ENCODE measurements at places on chromosomes 2 and 18.

- no peak for DNase-seq
Observed at GRCh38 chr2:210551001-210551400, 5.4 kb upstream of the CPS1 start.

GRCh38 chr2:2930841-2931240, 446.8 kb downstream of the EIPR1 start:
- DNase-seq = no peak

- no peak for DNase-seq
Observed at GRCh38 chr2:140891614-140892212, 1239.1 kb downstream of the LRP1B start.

GRCh38 chr2:53448591-53448990, 319.0 kb upstream of the CHAC2 start:
- DNase-seq = no peak

GRCh38 chr2:154452906-154453493, 245.5 kb upstream of the KCNJ3 start:
- DNase-seq = peak; percentile 26

- DNase-seq = no peak
Observed at GRCh38 chr2:181872178-181872577, 19.4 kb upstream of the ITPRID2 start.

DNA sequence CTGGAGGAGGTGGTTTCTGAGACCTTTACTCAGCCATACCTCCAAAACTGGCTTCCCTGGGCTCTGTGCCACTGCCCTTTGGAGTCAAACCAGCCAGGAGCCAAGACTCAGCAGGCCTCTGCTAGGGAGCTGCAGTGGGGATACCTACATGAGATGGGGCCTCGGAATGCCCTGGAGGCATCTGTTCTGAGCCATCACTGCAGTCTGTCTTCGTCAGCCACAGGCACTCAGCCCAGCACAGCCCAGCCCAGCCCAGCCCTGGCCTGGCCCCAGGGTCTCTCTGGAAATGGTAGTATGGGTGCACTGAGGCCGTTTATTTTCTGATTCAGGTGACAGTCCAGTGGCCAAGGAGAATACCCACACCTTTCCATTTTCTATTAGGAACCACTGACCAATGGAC, 209.8 kb downstream of the CELF4 start:
- no peak for DNase-seq

GRCh38 chr2:100856732-100857131, 36.8 kb downstream of the NPAS2 start:
- no peak for DNase-seq

DNA sequence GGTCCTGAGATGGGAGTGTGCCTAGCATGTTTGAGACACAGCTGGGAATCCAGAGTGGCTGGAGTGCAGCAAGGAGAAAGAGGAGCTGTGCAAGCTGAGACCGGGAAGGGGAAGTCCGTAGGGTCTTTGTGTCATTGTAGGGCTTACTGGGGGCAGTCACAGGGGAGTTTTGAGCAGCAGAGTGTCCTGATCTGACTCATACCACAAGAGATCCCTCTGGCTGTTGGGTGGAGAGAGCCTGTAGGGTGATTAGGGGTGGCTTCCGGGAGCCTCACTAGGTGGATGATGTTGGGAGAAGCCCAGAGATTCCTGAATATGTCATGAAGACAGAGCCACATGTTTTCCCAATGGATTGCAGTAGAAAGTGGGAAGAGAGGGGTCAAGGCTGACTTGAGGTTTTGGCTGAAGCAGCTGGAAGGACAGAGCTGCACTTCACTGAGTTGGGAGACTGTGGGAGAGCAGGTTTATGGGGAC, 30.9 kb downstream of the FHOD3 start:
- no peak for DNase-seq

DNA sequence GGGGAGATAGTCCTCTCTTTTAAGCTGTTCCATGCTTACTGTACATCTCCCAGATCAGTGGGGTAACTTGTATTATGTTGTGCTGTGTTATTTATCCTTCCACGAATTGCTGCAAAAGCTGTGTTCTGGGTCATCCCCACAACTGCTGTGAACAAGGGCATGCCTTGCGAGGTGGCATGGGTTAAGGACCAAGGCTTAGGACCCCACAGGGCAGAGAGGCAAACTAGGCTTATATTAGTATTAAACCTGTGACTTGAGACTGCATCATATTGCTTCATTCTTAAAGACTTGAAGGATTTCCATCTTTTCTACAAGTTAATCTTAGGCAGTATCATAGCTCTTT, 19.9 kb downstream of the RND3 start:
- DNase-seq = no peak

DNA sequence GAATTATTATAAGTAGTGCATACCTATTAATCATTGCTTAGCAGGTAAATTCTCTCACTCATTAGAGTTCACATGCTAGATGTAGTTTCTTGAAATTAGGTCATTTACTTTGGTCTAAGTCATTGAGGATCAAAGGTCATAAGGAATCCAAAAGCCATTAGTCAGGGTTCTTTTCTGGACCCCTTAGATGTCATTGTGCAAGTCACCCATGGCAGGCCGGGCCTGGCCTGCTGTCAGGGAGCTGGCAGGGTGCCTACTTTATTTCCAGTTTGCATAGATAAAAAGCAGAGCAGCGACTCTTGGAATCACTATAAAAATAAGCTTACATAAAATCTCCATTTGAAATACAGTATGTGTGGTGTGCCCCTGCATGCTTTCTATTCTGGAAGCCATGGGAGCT, 91.3 kb downstream of the MEIS1 start:
- DNase-seq = no peak

DNA sequence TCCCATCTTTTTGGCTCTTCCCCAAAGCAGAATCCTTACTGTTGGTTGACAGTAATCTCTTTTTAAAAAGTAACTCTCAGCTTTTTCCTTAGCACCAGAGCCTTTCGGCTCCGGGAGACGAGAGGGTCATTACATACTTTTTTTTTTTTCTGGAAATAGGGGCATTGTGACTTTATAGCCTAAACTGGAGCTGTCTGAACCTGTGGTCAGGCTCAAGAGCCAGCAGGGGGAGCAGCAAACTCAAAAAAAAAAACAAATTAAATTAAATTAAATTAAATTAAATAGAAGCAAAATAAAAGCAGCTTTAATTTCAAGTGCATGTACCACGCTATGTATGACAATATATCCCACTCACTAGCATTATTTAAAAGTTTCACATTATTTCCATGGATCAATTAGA, 156.6 kb downstream of the DTNA start:
- DNase-seq = peak; percentile 34

- DNase-seq = no peak
Observed at GRCh38 chr18:79529296-79529695, 133.6 kb downstream of the NFATC1 start.

GRCh38 chr2:202032846-202033316, 774 bp upstream of the FZD7 start:
- DNase-seq = peak; percentile 12

- DNase-seq = peak; percentile 4
Observed at GRCh38 chr2:68318914-68319397, 793 bp downstream of the CNRIP1 start.

DNA sequence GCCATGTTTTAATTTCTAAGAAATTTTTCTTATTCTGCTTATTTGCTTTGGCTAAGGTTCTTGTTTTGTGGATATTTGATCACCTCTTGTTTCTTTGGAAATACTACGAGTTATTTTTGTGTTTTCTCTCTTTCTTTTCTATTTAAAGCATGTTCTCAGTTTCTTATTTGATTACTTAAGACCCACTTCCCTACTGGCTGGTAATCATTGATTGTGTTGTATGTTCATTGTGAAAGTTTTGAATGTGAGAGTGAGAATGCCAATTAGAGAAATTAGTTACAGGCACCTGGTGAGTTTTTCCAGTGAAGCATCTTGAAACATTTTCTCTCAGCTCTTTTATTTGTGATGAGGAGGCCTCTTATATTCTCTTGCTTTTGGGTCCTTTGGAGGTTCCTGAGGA, 226.7 kb upstream of the MC4R start:
- DNase-seq = no peak

DNA sequence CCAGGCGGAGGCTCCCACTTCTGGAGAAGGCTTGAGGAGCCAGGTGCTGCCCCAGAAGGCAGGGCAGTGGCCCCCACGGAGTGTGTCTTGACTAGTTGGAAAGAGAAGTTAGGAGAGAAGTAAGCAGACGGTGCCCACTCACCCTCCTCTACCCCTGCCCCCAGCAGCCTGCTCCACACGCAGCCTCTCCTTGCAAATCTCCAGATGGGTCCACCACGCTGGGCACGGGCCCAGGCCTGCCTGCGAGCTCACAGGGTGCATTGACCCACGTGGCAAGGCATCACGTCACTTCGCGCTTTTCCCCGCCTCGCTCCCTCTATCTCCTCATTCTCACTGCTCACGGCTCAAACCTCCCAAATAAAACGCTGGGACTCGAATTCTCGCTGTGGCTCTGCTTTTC, 71.8 kb upstream of the RAB12 start:
- no peak for DNase-seq

DNA sequence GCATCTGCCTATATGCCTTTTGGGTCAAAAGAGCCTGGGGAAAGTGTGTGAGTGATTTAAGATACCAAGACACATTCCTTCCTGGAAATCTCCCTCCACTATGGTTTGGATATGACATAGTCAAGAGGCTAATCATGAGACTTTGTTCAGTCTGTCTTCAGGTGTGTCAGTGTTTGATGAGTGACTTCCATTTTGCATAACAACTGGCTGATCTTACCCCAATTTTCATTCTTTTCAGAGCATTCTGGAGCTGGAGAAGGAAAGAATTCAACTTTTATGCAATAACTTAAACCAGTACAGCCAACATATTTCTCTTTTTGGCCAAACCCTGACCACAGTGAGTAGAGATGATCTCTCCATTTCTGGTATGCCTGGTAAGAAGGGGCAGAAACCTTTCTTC, 39.4 kb downstream of the SPC25 start:
- no peak for DNase-seq

- no peak for DNase-seq
Observed at GRCh38 chr2:161111531-161111930, 48.7 kb upstream of the TANK start.

DNA sequence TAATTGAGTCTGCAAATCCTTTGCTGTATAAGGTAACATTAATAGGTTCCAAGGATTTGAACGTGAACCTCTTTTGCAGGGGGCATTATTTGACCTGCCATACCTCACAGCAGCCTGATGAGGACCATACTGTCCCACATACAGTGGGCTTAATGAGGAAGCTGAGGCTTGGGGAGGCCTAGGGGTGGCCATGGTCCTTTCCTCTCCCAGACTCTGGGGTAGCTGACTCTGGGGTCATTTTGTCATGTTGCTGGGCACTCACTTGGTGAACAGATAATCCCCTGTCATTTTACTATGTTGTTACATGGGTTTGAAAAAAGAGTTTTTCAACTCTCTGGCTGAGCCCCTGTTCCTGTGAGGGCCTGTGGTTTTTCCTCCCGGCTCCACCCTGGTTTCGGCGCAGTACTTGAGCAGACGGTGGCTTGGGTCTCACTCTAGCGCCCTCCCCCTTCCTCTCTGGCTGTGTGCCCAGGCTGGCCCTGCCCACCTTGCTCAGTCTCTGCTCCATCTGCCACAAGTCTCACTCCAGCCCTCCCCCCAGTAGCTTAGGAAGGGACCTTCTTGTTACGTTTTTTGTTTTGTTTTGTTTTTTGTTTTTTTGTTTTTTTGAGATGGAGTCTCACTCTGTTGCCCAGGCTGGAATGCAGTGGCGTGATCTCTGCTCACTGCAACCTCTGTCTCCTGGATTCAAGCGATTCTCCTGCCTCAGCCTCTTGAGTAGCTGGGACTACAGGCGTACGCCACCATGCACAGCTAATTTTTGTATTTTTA, 21.0 kb downstream of the INPP4A start:
- DNase-seq = peak; percentile 84

- no peak for DNase-seq
Observed at GRCh38 chr18:54802686-54803395, 25.4 kb upstream of the RAB27B start.

GRCh38 chr2:4533806-4534205, 830.4 kb downstream of the DCDC2C start:
- DNase-seq = no peak

- DNase-seq = peak; percentile 17
Observed at GRCh38 chr18:34837769-34838272, 127.7 kb downstream of the DTNA start.

- DNase-seq = peak; percentile 36
Observed at GRCh38 chr18:63949068-63949737, at the start of gene HMSD. Gene HMSD, plus strand, starts transcription at chr18:63949301. Its CDS starts 4,155 bp downstream, at chr18:63953456.

- DNase-seq = peak; percentile 32
Observed at GRCh38 chr18:49431165-49431962, 29.1 kb downstream of the DYM start.

- no peak for DNase-seq
Observed at GRCh38 chr2:239220981-239221396, 179.8 kb downstream of the HDAC4 start.

- DNase-seq = no peak
Observed at GRCh38 chr2:177264209-177264692, 276 bp downstream of the NFE2L2 start.

Measured in cardiac fibroblast (primary cell).